ENCODE measurements at places on chromosomes 3 and 15. TPM values are rescaled to one million over a fixed set of nuclear protein-coding genes. Genes with fewer than 3 reads are reported as not detected.

Gene MGLL
- total RNA-seq = 61.0 TPM

Gene AMIGO3
- total RNA-seq = 0.35 TPM

- H3K4me3 ChIP-seq = peak overlapping the region; percentile 93
- no peak for DNase-seq
- H3K27me3 ChIP-seq = no peaks in the 10 kb centered on the region
- H3K27ac ChIP-seq = peak overlapping the region; percentile 78
Observed at GRCh38 chr15:43186003-43186353, 775 bp downstream of the CCNDBP1 start.

DNA sequence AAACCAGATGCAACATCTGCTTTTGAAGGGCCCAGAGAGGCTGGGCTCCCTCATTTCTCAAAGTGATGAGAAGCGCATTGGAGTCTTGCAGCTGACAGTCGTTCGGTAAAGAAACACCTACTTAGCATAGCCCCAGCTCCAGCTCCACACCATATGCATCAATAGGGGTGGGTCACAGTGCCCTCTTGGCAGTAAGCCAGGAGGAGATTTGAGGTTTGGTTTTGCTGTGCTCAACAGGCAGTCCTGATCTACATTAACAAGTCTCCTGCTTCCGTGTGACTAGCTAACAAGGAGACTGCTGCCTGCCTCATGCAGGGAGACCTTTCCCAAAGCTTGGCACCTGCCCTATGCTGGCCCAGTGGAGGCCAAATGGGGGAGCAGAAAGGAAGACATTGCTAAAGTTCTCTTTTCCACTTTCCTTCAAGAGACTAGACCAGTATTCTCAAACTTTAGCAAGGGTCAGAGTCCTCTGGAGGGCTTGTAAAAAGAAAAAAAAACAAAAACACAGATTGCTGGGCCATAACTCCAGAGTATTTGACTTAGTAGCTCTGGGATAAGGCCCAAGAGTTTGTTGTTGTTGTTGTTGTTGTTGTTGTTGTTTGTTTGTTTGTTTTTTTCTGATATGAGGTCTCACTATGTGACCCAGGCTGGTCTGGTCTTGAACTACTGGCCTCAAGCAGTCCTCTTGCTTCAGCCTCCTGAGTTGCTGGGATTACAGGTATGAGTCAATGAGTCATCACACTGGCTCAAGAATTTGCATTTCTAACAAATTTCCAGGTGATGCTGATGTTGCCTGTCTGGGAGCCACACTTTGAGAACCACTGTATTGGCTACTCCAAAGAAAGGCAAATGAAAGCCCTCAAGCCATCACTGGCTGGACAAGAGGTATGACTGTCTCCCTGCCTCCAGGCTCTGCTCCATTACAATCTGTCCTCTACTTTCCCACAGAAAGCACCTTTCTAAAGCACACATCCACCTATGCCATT is 294.9 kb downstream of the RORA start:
- no peak overlapping the region for H3K4me3 ChIP-seq
- H3K36me3 ChIP-seq = no peaks in the 10 kb centered on the region
- H3K27ac ChIP-seq = no peak overlapping the region

DNA sequence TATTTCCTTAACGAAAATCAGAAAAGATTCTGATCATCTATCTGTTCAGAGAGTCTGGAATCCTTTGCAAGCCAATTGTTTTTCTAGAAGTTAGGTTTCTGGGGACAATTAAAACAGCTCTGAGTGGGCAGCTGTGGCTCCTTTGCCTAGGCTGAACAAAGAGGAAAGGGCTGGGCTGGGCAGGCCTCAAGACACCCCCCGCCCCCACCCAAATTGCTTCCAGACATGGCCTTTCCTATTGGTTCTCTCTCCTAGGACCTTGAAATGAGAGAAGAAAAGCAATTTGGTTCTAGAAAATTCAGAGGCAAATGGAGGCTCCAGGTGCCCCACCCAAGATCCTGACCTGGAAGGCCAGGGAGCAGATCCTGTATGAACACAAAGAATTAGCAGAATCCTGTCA is 2.3 kb upstream of the ADPGK start:
- H3K4me3 ChIP-seq = no peak overlapping the region
- H3K36me3 ChIP-seq = peaks cover 2% of the 10 kb centered on the region
- no peak overlapping the region for H3K27ac ChIP-seq
- no peak for DNase-seq
- peaks cover 55% of the 10 kb centered on the region for H3K4me1 ChIP-seq

DNA sequence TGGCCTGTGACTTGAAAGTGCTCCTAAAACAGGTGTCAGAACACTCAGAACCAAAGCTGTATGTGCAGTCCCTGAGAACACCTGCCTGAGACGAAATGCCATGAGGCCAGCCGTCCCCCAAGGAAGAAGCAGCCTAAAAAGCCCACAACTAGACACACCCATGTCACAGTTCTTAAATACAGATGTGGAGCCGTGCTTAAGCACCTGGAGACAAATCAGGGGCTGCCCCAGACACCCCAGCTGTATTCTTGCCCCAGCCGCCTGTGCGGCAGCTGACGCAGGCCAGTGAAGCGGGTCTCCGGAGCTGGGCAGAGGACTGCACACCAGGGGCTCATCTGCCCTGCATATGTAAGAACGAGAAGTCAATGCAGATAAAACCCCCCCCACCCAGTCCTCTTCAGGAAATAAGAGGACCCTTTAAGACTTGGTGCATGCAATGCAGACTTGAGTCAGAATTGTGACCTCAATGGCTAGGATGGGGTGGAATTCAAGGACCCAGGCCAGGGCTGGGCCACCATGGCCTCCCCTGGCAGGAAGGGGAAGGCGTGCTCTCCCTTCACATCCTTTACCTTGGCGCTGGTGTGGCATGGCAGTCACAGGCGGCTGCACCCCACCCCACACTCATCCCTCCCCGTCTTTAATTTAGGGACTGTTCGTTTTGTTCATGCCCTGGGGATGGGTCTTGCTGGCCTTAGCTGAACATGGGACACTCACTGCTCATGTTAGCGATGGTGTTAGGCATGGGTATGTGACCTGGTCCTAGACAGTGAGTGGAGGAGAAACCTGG is 27.7 kb upstream of the PLXNA1 start:
- no peak overlapping the region for H3K4me3 ChIP-seq
- H3K4me1 ChIP-seq = peaks cover 7% of the 10 kb centered on the region
- DNase-seq = peak; percentile 80
- no peak overlapping the region for H3K27ac ChIP-seq
- H3K36me3 ChIP-seq = no peaks in the 10 kb centered on the region

DNA sequence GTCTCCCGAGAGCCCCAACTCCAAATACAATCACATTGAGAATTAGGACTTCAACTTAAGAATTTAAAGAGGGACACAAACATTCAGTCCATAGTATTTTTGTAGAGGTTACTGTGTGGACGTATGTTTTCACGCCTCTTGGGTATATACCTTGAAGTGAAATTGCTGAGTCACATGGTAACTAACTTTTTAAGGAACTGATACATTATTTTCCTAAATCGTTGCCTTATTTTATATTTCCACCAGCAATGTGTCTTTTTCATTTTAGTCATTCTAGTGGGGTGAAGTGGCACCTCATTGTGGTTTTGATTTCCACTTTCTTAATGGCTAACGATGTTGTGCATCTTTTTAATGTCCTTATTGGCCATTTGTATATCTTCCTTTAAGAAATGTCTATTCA is 11.8 kb downstream of the PARP15 start:
- no peaks in the 10 kb centered on the region for H3K4me1 ChIP-seq
- no peak overlapping the region for H3K4me3 ChIP-seq
- DNase-seq = no peak
- H3K27ac ChIP-seq = no peak overlapping the region

DNA sequence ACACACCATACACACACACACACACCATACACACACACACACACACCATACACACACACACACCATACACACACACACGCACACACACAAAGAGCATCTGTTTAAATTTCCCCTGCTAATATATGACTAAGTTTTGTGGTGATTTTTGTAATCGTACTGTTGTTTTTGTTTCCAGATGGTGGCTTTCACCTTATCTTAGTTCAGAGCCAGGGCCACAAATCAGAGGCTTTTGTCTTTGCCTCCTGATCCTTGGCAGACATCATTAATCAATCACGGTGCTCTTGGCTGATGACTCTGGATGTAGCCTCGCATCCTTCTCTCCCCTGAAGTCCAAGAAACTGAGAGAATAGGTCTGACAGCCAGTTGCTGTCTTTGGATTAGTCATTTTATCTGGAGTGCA is 52.1 kb downstream of the EDEM1 start:
- no peaks in the 10 kb centered on the region for H3K27me3 ChIP-seq
- H3K4me1 ChIP-seq = no peaks in the 10 kb centered on the region
- H3K36me3 ChIP-seq = peaks cover 4% of the 10 kb centered on the region
- no peak overlapping the region for H3K27ac ChIP-seq
- no peak for DNase-seq

DNA sequence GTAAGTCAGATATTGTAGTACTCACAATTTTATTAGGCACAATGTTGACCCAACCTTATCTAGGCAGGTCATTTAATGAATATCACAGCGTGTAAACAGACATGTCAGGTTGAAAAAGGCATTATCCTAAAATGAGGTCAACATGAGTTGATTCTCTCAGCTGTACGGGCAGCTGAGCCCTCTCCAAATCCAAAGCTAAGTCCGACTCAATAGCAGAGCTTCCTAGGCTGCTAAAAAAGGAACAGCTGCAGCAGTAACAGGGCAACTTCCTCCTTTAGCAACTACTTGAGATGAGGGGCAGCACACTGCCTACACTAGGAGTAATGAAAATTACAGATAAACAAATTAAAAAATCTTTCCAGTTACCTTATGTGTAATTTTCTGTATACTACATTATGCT is 189.2 kb downstream of the CADM2 start:
- no peaks in the 10 kb centered on the region for H3K4me1 ChIP-seq
- H3K4me3 ChIP-seq = no peak overlapping the region
- H3K27ac ChIP-seq = no peak overlapping the region
- H3K36me3 ChIP-seq = no peaks in the 10 kb centered on the region

GRCh38 chr15:35481992-35482391 is 64.0 kb downstream of the DPH6 start:
- no peak overlapping the region for H3K27ac ChIP-seq
- peaks cover 4% of the 10 kb centered on the region for H3K36me3 ChIP-seq
- no peak for DNase-seq
- H3K4me3 ChIP-seq = no peak overlapping the region

DNA sequence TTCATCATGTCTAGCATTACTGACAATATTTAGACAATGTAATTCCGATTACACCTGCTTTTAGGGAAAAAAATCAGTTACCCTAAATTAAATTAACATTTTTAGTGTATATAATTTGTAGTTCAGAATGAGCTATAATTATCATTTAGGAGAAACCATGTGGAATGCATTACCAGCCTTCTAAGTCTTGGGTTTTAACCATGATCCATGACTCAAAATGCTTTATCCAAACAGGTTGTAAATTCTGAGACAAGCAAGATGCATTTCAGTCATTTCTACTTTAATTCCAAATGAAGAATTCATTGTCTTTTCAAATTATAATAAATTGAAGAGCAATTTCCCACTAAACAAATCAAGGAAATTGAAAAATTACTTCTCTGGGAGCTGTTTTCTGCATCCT is 243.7 kb upstream of the LRIG1 start:
- no peaks in the 10 kb centered on the region for H3K36me3 ChIP-seq
- no peak for DNase-seq
- H3K27ac ChIP-seq = no peak overlapping the region
- H3K27me3 ChIP-seq = no peaks in the 10 kb centered on the region

- peaks cover 8% of the 10 kb centered on the region for H3K27me3 ChIP-seq
- H3K27ac ChIP-seq = peak overlapping the region; percentile 69
- no peak overlapping the region for H3K4me3 ChIP-seq
- H3K36me3 ChIP-seq = no peaks in the 10 kb centered on the region
- H3K4me1 ChIP-seq = peaks cover 8% of the 10 kb centered on the region
Observed at GRCh38 chr3:196202516-196202970, 8.7 kb downstream of the ZDHHC19 start.

DNA sequence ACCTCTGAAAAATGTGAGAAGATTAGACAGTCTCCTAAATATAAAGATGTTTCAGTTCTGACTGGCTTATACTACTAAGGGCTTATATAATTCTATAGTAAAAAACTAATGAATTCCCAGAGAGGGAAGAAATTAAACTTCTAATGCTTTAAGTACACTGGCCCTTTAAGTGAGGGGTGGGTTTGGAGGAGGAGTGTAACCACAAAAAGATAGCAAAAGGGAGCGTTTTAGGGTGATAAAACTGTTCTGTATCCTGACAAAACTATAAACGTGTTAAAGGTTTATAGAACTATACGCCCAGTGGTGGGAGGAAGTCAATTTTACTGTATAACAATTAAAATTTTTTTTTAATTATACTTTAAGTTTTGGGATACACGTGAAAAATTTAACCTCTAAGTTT is 45.8 kb downstream of the CEP152 start:
- H3K27me3 ChIP-seq = no peaks in the 10 kb centered on the region
- no peak overlapping the region for H3K4me3 ChIP-seq
- DNase-seq = no peak
- H3K27ac ChIP-seq = no peak overlapping the region
- peaks cover 8% of the 10 kb centered on the region for H3K36me3 ChIP-seq

- no peak overlapping the region for H3K4me3 ChIP-seq
- no peak for DNase-seq
- no peaks in the 10 kb centered on the region for H3K36me3 ChIP-seq
- H3K4me1 ChIP-seq = peaks cover 16% of the 10 kb centered on the region
- no peaks in the 10 kb centered on the region for H3K27me3 ChIP-seq
- H3K27ac ChIP-seq = peak overlapping the region; percentile 92
Observed at GRCh38 chr3:23686519-23686918, 119.2 kb upstream of the UBE2E1 start.

- H3K36me3 ChIP-seq = no peaks in the 10 kb centered on the region
- no peak overlapping the region for H3K4me3 ChIP-seq
- peak overlapping the region; percentile 84 for H3K27ac ChIP-seq
- H3K27me3 ChIP-seq = no peaks in the 10 kb centered on the region
Observed at GRCh38 chr3:119302697-119303551, 8.7 kb downstream of the ARHGAP31 start.

DNA sequence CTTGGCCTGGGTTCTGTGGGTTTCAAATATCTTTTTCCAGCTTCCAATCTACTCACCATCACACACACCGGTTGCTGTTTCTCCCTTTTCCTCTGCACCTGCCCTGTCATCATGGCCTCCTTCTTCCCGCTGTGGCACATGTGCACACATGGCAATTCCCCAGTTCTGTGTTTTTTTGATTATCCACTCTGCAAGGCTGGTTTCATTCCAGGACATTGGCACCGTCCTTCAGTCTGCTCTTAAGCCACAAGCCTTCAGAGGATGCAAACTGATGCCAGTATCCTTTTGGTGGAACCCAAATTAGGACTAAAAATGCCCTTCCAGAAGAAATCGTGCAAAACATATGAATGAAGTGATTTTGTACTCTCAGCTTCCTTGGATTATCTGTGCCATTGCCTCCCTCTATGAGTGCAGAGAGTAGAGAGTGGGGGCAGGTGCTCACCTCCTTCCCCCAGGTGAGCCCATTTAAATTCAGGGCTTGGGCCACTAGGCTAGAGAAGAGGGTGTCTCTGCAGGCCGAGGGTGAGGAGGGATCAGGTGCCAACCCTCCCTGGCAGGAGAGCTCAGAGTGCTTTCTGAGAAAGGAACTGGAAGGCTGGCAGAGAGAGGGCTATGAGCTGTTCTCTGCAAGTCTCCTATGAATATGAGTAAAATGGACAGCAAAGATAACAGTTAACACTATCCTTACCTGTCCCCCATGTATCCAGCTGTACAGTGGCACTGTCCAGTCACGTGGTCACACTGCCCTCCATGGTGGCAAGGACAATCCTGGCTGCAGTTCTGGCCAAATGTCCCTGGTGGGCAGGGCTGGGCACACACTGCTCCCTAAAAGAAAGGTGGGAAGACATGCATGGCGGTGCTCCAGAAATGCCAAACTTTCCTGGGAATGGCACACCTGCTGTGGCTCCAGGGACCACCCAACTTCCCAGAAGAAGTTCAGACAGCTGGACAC is 100.8 kb downstream of the RAB11A start:
- no peak overlapping the region for H3K4me3 ChIP-seq
- H3K27me3 ChIP-seq = peaks cover 66% of the 10 kb centered on the region
- peaks cover 3% of the 10 kb centered on the region for H3K36me3 ChIP-seq
- H3K27ac ChIP-seq = no peak overlapping the region
- no peak for DNase-seq
